ENCODE measurements at places on chromosomes 16 and 17.

- DNase-seq, result no peak
These were observed 80.5 kb downstream of the KSR1 start for GRCh38 chr17:27536781-27537180.

GRCh38 chr17:56593086-56593645 is 333 bp upstream of the NOG start:
- DNase-seq, result no peak

GRCh38 chr16:79372503-79373184 is 227.9 kb downstream of the MAF start:
- no peak for DNase-seq

GRCh38 chr16:30491744-30492308 is 19.3 kb downstream of the ITGAL start:
- DNase-seq, result no peak

DNA sequence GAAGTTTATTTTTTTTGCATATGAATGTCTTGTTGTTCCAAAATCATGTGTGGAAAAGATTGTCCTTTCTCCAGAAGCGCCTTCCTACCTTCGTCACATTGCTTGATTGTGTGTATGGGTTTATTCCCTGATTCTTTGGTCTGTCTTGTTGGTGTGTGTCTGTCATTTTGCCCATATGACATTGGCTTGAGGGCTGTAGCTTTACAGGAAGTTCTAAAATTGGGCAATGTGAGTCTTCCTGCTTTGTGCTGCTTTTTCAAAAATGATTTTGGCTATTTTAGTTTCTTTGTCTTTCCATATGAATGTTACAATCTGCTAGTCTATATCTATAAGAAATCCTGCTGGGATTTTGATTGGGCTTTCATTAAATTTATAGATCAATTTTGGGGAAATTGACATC is 217.2 kb downstream of the SNX29 start:
- DNase-seq, result no peak

DNA sequence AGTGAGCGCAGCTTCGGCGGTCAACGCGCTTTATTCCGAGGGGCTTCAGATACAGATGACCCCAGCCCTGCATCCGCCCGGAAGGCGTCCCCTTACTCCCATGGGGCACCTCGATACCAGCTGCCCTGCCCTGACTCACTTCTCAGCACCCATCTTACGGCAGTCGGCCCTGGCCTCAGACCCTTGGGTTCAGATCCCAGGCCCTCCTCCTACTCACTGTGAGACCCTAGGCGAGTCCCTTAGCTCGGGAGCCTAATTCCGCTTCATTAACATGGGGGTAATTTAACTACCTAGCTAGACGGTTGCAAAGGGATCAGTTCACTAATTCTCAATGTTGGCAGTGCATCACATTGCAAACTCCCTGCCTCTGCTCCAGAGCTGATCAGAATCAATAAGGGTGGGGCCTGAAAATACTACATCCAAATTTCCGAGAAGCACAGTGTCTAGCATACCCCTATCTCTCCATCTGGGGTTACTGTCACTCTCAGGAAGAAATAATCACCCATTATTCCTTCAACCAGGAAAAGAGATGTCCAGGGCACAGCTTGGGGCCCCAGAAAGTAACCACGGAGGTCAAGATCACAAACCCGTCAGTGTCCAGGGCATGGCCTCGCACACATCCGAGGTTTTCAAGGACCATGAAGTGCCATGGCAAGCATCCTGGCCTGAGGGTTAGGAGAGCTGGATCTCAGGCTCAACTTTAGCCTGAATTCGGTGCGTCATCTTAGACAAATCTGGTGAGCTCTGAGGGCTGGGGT is 415 bp upstream of the FLOT2 start:
- DNase-seq, result no peak

- no peak for DNase-seq
These were observed 2.4 kb upstream of the USP36 start for GRCh38 chr17:78842881-78843565.

GRCh38 chr16:74448990-74449389 is 27.7 kb upstream of the CLEC18B start:
- no peak for DNase-seq

DNA sequence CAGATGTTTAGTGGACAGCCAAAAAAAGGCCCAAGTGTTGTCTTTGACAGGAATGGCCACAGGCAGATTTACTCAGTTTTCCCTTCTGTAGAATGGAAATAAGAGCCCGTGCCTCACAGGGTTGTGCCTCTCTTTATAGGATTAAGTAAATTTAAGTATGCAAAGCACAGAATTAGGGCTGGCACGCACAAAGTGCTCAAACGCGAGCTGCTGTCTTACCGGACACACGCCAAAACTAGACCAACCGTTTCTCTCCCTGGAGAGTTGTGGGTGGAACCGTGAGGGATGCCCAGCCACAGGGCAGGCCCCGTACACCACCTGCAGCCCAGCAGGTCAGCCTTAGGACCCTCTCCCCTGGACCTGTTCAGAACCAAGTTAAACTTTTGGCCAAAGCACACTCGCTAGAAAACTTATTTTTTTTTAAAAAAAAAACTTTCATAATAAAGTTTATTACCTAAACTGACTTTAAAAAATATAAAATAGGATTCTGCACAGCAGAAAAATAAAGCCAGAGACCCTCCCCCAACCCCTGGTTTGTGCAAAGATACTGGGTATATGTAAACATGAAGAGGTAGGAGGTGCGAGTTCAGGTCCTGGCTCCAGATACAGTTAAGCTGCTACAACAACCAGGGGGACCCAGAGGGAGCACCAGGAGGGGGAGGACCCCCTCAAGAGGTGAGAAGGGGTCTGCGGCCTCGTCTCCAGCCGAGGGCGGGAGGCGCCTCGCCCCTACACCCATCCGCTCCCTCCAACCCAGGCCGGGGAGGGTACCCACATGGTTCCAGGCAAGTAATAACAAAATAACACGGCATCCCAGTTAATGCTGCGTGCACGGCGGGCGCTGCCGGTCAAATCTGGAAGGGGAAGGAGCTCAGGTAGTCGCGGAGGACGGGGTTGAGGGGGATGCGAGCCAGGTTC is 1.8 kb downstream of the SOCS1 start:
- no peak for DNase-seq

DNA sequence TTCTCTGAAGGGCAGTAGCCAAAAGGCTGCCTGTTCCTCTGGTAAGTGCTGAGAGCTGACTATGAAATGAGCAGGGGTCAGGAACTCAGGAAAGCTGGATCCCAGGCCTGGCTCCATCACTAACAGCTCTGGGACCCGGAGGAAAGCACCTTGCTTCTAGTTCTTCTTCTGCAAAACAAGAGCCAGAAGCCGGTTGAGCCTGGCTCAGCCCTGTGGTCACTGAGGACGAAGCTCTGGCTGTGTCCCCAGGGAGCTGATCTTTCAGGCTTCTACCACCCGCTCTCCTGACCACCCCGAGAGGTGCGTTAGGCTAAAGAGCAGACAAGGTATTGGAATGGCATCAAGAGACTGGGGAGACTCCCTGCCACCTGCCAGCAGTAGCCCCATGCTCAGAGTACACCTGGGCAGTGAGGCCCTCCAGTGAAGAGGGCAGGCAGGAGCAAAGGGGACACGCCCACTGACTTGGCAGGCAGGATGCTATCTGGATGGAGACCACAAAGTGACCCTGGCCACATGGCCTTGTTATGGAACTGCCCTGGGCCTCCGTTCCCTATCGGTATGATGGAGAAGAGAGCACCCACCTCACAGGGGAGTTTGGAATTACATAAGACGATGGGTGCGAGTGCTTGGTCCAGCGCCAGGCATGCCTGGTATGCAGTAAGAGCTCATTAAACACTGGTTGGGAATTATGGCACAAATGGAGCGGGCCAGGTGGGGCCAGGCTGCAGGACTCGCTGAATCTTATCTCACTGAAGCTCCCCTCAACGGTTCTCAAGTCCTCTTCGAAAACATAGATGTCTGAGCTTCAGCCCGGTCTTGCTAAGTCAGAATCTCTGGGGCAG is 61.4 kb downstream of the COG7 start:
- DNase-seq, result no peak

GRCh38 chr17:30415491-30415890 is 36.8 kb downstream of the CPD start:
- no peak for DNase-seq

DNA sequence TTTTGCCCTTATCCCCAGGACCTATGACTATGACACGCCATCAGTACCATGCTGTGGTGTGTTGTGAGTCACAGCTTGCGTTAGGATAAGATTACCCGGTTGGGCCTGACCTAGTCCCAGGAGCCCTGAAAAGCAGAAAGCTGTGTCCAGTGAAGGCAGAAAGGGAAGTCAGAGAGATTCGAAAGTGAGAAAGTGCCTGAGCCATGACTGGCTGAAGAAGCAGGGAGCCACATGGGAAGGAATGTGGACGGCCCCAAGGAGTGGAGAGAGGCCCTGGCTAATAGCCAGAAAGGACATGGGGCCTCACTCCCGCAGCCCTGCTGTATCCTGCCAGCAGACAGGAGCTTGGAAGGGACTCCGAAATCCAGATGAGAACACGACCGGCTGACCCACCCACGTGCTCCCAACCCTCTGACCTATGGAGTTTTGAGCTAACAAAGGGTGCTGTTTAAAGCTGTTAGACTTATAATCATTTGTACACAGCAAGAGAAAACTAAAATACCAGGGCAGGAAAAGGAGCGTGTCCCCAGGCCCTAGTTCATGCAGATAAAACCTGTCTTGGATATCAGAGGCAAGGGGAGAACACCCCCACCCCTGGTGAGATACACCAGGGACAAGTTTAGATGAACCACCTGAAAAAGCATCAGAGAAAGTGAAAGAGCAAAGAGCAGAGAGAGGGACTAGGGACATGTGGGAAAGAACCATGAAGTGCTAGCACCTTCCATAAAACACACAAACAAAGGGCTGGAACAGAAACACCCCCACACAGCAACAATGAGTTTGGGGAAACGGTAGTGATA is 115.3 kb downstream of the SLC39A11 start:
- DNase-seq, result no peak

DNA sequence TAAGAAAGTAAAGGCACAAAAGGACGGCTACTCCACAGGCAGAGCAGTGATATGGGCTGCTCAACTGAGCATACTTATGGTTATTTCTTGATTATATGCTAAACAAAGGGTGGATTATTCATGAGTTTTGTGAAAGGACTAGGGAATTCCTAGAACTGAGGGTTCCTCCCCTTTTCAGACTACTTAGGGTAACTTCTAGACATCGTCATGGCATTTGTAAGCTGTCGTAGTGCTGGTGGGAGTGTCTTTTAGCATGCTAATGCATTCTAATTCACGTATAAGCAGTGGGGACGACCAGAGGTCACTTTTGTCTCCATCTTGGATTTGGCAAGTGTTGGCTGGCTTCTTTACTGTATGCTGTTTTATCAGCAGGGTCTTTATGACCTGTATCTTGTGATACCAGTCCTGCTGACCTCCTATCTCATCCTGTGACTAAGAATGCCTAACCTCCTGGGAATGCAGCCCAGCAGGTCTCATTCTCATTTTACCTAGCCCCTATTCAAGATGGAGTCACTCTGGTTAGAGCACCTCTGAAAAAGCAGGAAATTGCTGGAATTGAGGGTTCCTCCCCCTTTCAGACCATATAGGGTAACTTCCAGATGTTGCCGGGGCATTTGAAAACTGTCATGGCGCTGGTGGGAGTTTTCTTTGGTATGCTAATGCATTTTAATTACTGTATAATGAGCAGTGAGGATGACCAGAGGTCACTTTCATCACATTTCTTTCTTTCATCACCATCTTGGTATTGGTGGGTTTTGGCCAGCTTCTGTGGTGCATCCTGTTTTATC is 388.5 kb downstream of the XYLT1 start:
- DNase-seq, result no peak

- no peak for DNase-seq
These were observed 2.2 kb downstream of the TMEM235 start for GRCh38 chr17:78233678-78234077.

DNA sequence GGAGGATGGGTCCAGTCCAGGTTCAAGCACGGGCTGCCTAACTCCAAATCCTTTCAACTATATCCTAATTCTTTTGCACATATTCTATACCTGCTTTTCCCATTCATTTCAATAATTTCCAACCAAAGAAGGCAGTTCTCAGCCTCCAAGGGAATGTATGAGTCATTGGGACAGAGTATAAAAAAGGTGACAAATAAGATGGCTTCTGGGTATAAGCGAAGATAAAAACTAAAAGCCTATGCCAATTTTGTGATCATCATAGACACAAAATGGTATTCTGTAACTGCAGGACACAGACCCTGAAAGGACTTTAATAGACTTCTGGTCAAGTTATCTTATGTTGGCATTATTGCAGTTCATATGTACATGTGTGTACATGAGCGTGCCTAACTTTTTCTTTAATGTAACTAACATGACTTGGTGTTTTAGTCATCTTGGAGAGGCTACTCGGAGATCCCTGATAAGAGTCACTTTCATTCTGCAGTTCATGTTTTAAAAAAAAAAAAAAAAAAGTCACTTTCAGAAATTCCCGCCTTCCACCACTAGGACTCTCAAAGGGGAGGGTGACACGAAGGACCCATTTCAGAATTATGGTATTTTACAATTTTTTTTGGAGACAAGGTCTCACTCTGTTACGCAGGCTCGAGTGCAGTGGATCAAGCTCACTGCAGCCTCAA is 17.3 kb downstream of the COG1 start:
- DNase-seq, result no peak

DNA sequence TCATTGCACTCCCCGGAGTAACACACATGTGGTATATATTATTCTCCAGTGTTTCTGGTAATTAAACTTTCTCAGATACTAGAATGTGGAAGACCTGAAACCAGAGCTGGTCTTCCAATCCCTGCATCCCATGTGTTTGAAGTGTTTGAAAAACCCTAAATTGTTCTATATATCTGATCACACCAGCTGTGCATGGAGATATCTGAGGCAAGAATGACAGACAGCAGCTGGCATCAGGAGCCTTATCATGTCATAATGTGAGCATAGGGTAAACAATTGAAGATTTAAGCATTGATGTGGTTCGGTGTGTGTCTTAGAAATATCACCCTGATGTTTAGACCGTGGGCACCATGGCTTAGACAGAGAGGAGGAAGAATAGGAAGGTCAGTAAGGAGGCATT is 251.0 kb downstream of the CDH11 start:
- no peak for DNase-seq

GRCh38 chr16:68244903-68245853 is at the start of gene PLA2G15:
TSS of gene PLA2G15 (plus strand) at chr16:68245373. CDS start at chr16:68245427, 54 bp downstream.
- DNase-seq, result peak; percentile 88

DNA sequence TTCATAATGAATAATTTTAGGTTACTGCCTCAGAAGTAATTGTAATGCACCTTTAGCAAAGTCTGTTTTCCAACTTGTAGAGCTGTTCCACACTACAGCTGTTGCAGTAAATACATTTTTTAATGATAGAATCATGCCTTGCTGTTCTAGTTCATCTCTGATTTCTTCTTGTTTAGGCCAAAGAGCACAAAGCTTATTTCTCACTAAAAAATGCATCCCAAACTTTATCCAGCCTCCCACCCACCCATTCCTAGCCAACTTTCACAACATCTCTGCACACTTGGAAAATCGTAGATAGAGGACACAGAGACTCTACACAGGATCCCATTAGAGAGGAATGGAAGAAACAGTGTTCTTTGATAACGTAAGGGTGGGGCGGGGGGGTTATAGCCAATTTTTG is 252.2 kb upstream of the DYNLRB2 start:
- DNase-seq, result no peak

DNA sequence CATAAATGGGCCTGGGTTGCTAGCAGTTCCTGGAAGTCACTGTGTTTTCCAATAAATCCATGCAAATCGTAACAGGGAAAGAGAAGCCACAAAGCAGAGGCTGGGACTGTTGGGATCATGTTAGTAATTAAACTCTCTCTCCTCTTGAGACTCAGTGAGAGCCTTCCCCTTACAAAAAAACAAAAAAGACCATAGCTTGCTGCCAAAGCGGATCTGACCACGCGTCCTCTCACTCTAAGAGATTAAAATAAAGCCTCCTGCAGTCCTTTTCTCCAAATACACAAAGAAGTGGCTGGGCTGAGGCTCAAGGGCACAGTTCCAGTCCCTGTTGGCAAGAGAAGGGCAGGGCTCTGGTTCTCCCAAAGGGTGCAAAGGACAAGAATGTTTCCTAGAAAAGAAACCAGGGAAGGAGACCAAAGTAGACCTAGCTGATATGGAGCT is 38.5 kb downstream of the PIGL start:
- DNase-seq, result no peak
